ENCODE measurements at places on chromosomes 1 and 21. TPM values are rescaled to one million over a fixed set of nuclear protein-coding genes. Genes with fewer than 3 reads are reported as not detected.

DNA sequence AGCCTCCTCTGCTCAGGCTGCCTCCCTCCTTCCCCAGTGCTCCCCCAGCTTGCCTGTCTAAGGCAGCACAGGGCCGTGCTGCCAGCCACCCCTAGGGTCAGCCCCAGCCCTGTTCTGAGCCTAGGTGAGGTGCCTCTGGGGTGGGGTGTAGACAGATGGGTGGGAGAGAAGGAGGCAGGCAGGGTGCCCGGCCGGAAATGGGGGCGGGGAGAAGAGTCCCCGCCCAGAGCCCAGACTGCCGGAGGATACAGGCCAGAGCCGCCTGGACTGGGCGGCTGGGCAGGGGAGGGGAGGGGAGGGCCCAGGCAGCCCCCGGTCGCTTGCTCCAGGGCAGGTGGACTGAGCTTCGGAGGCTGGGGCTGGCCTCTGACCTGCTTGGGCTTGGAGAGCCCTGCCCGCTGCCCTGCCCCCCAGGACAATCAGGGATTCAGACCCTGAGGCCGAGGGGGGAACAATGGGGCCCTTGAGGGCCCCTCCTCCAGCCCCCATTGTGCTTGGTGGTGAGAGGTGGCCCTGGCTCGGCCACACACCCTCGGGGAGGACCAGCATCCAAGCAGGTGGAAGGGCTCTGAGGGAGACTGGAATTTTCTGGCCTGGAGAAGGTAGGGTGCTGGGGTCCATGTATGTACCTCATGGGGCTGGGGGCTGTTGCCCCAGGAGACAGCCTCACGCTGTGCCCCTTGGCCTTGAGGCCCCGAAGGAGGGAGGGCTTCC lies at the start of gene GJC2:
TSS of gene GJC2 (plus strand) at position 525 of the 714 bp plus-strand sequence. CDS start 7,829 bp downstream, outside the sequence.
- DNase-seq = no peak

DNA sequence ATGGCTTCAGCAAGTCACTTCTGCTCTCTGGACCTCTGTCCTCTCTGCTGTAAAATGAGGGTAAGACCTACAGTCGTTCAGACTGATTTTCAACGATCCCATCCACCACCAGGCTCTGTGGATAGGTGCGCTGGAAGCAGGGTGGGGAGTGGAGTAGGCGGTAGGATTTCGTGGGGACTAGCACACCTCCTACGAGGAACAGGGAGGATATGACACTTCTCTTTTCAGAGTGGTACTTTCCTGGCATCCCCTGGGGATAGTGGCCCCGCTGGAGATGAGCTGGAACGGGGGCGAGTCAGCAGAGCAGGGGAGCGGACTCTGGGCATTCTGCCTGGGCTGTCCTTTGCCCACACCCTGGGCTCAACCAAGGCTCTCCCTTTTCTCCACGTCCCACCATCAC lies 17.7 kb downstream of the ETNK2 start:
- no peak for DNase-seq

DNA sequence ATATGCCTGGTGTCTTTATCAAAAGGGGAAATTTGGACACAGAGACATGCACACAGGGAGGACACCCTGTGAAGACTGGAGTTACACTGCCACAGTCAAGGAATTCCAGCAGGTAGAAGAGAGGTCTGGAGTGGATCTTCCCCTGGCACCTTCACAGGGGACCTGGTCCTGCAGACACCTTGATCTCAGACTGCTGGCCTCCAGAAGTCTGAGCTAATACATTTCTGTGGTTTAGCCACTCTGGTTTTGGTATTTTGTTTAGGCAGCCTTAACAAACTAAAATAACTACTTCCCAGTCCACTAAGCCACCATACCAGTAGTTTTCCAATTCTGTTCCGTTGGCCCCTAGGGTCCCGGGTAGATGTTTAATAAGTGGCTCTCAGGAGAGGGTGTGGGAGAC lies 164.7 kb downstream of the SETD4 start:
- DNase-seq = no peak

DNA sequence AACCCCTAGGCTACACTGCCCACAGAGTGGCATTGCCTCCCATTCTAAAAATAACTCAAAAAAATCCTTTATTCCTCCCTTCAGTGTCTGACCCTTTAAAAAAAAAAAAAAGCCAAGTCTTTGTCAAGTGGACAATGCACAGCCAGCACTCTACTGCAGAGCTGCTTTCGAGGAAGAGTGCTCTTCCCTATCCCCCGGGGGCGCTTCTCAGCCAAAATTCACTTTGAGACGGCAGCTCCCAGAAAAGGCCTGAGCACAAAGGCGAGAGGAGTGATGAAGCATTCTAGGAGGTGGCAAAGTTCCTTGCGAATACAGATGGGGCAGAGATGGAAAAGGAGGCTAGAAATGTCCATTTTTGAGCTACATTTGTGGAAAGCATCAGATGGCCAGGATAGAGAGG lies 23.3 kb downstream of the EPHA10 start:
- DNase-seq = no peak

The ARHGEF10L gene
- total RNA-seq = 226 TPM

DNA sequence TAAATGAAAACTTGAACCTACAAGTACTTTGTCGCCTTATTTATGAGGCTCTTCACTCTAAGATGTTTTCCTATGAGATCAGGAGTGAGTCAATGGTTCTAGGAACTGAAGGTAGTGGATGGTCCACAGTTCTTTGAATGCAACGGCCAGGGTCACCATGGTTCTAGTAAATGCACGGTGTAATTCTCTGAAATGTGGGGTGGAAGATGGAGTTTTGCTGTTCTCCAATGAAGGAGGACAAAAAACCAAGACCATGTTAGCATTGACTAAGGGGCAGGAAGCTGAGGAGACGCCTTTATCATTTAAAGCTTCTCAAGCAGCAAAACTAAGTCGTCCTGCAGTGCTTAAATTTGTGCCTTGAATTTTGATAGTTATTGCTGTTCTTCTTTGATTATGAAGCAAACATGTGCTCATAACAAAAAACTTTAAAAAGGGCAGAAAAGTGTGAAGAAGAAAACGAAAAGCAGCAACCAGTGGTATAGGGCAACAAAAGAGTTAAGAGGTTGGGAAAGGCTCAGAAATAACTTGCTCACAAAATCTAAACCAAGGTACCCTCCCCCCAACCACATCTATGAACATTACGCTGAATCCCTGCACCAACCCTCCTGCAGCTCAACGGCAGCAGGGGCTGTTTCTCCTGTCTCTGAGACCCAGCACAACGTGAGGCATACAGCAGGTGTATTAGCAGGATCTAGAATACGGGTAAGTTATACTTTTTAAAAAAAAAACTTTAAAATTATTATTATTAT lies 85.0 kb downstream of the MRPL37 start:
- no peak for DNase-seq

Measured in thoracic aorta (tissue), 2 donors.